ENCODE measurements at places on chromosomes 6 and 20. TPM values are rescaled to one million over a fixed set of nuclear protein-coding genes. Genes with fewer than 3 reads are reported as not detected.
A peak's percentile ranks its signal among the peaks of the same experiment; 100 is the strongest.

DNA sequence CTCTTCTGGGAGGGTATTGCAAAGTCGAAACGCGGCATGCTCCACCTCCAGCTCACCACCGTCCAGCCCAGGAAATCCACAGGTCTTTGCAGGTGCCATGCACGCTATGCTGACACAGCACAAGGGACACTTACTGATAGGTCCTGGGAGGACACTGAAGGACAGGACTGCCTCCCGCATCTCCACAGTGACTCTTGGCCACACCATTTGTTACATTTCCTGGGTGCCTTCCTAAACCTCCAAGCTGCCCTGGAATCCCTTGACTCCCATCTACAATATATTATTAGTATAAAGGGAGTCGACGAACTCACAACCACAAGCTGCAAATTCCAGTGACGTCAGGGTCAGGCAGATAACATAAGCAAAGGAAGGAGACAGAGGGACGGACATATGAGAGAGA, 106.9 kb downstream of the JPH2 start:
- DNase-seq = no peak

DNA sequence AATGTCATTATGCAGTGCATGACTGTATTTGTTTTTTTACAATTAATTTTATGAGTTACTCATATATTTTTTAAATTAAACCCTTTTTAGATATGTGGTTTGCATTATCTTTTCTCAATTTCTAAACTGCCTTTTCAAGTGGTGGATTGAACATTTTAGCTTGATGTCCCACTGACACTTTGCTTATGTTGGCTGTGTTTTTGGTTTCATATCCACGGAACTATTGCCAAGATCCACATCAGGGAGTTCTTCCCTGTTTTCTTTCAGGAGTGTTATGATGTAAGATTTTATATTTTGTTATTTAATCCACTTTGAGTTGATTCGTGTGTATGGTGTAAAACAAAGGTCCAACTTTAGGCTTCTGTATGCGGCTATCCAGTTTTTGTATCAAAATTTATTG, 1144.9 kb upstream of the EYS start:
- DNase-seq = no peak

- DNase-seq = no peak
Measured at GRCh38 chr6:22399693-22400092, 102.9 kb upstream of the PRL start.

DNA sequence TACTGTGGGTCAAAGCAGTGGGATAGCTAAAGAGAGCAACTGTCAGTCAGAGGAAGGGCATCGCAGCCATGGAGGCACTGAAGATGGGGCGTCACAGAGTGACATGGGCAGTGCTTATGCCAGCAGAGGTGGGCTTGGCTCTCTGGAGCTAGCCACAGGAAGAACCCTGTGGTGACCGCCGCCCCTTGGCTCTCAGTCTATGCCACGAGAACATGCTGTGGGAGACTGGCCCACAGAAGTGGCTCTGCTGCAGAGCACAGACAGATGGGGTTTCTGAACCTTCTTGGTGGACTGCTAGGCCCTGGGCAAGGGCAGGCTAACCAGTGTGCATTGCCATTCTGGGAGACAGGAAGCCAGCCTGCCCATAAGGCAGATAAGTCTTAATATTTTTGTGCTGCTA, 290.0 kb upstream of the SUPT3H start:
- no peak for DNase-seq

DNA sequence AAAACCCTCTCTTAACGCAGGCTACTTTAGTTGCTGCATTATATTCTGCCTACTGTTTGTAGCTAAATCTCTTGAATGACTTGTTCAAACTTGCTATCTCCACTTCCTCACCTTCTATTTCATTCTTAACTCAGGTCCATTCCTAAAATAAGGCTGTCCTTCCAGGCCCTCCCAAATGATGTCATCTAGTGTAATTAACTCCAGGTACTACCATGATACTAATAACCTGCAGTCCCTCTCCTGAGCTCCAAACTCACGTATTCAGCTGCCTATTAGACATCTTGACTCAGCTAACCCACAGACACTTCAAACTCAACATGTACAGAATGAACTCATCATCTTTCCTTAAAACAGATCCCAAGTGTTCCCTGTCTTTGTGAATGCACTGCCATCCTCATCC, 10.5 kb upstream of the TOP1 start:
- DNase-seq = no peak

DNA sequence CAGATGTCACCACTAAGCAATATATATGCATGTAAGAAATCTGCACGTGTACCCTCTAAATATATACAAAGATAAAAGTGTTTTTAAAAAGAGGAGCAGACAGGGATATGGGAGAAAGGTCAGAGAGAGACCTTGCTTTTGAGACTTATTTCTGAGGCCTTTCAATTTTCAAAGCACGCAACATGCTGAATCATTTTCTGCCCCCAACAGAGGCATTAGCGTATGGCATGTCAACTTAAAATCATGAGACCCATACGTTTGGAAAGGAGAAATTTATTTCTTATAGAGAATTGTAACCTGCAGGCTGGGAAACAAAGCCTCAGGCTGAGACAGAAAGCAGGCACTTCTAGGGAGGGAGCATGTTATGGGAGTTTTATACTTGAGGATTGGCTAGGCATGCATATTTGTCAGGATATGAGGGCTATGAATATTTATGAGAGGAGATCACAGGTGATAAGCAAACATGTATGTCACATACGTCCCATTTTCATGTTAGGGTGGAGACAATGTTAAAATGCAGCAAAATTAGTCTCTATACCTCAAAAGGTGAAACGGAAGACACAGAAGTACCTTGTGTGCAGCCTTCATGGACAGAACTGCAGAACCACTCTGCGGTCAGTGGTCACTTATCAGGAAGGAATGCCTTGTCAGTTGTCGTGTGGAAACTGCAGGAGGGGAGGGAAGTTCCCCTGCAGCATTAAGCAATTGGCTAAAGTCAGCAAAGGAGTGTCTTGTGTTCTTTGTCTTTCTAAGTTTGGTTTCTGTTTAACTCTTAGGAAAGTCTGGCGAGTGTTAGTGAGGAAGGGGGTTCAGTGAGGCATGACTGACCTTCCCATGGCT, 6.3 kb upstream of the GABRR2 start:
- DNase-seq = no peak

DNA sequence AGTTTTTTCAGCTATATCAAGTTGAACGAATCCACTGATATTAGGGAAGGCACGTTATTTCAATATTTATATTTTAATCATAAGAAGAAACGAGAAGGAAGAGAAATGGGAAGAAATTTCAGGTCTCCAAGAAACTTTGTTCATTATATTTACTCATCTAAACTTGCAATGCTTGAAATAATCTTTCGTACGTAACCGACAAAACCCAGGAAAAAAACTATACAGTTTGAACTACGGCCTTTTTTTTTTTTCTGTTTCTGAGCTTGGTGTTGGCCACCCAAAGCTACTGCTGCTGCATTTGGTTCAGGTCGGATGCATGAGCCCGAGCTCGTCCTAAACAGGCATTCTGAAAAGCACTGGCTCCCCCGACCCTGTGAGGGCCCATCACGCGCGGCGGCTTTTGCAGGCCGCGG, 548 bp downstream of the PERP start:
- DNase-seq = no peak

DNA sequence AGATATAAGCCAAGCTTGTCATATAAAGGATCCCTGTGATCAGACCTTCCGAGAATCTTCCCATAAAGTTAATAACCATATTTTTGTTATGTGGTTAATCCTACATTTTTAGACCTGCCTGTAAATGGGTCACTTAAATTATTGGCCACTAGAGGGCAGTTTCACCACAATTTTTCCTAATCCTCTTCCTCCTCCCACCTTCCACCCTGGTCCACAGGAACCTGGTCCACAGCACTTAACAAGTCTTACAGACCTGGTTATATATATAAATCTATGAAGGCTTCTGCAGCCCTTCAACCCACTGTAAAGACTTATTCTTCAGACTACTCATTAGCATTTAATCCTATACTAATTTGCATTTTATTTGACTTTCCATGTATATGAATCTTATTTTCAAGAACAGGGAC, 28.3 kb downstream of the MRS2 start:
- peak; percentile 65 for DNase-seq

Gene MCHR2
- not detected for polyA plus RNA-seq

Gene ECT2L
- 0.20 TPM for polyA plus RNA-seq

Gene APCDD1L
- not detected for polyA plus RNA-seq

Gene SPDEF
- polyA plus RNA-seq = 0.32 TPM

Gene MLN
- polyA plus RNA-seq = not detected

Gene PRRT1
- polyA plus RNA-seq = not detected

Gene C6orf132
- polyA plus RNA-seq = not detected

Gene NKX2-2
- not detected for polyA plus RNA-seq

Gene EDN3
- 0.04 TPM for polyA plus RNA-seq

All from B cell (primary cell).